ENCODE measurements at places on chromosomes 12 and 14.

GRCh38 chr12:5779401-5779800 is 165.7 kb downstream of the ANO2 start:
- no peak for DNase-seq

- no peak for DNase-seq
These were observed 727.6 kb upstream of the TMEM132C start for GRCh38 chr12:127539226-127539858.

- DNase-seq = no peak
These were observed 16.7 kb upstream of the LYZ start for GRCh38 chr12:69331519-69331908.

DNA sequence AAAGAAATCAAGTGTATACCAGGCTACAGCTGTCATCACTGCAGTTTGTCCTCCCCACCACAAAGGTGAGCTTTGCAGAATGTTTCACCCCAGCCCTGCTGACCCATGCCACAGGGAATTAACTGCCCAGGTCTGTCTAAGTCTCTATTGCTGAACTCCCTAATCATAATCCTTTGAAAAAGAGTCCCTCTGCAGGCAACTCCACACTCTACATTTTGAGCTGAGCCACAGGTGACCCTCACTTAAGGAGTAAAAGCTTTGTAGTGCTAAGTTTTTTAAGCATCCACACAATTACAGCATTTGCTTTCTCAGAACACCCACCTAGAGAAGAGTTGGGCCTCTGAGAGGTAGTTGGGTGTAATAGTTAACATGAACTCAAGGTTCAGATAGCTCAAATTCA is 90.0 kb downstream of the C12orf50 start:
- DNase-seq = no peak

DNA sequence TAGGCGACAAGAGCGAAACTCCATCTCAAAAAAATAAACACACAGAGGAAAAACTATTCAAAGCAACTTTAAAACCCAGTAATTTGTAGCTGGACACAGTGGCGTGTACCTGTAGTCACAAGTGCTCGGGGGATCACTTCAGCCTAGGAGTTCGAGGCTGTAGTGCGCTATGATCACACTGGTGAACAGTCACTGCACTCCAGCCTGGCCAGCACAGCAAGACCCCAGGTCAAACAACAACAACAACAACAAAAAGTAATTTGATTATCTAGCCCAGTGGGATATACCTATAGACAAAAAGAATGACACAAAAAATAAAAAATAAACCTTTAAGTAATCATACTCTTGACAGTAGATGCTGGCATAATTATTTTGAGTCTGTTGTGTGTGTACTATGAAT is 29.3 kb downstream of the STX2 start:
- DNase-seq = no peak

DNA sequence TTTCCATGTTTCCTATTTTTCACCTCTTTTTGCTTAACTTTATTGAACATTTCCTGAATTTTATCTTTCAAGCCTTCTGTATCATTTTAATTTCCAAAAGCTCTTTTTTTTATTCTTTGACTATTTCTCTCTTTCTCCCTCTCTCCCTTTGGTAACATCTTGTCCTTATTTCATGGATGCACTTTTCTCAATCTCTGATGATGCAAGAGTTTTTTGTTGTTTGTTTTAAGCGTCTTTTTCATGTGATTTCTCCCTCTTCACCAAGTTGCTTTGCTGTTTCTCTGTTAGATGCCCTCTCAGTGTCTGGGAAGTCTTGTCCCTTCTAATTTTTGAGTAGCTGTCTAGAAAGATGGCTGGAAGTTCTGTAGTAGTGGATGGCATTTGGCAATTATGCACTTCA is 62.6 kb downstream of the ANO6 start:
- DNase-seq = no peak

- DNase-seq = no peak
These were observed 55.6 kb downstream of the PTPN21 start for GRCh38 chr14:88499225-88499624.

Measured in stimulated activated CD4-positive, alpha-beta T cell treated with anti-CD3 and anti-CD28 coated beads, Interleukin-12 subunit alpha, Interleukin-12 subunit beta, amount 100 ng/mL, for 24 hours (primary cell).